ENCODE measurements at places on chromosomes 7 and 10. TPM values are rescaled to one million over a fixed set of nuclear protein-coding genes. Genes with fewer than 3 reads are reported as not detected.

The C10orf67 gene
- polyA plus RNA-seq = not detected

The ANKRD7 gene
- polyA plus RNA-seq = 6.3 TPM

The LRRD1 gene
- not detected for polyA plus RNA-seq

DNA sequence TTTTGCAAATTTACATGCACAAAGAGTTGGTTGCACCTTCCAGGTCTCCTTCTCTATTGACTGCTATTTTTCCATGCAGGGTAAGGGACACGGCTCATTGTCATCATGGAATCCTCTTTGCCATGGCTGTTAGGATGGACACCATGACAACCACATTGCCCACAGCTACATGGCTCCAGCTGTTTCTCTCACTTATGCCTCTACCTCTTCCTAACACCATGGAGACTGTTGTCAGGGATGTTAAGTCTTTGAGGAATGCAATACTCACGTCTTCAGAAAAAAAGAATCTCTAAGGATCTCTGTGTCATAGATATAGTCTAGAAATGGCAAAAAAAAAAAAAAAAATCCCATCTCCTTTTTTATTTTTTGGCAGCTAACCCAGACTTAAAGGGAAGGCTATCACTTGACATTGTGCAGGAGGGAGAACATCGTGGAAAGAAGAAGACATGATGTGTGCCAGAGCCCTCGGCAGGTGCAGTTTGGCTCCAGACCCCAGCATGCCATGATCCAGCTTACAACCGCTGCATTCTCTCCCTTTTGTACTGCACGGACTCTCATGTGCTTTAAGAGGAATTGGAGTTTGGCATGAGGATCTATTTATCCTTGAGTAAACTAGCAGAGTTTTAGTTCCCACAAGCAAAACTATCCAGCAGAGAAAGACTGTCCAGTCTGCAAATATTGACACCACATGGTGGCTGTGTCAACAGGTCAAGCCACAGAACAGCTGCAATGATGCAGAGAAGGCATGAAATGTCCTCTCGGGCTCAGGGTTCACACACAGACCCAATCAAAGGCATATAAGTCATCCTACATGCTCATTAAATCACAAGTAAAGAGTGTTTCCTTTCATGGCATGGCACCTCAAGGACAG, 70.8 kb downstream of the FRMD4A start:
- DNase-seq = no peak

- DNase-seq = no peak
Measured at GRCh38 chr7:39749177-39749576, 125.8 kb downstream of the RALA start.

DNA sequence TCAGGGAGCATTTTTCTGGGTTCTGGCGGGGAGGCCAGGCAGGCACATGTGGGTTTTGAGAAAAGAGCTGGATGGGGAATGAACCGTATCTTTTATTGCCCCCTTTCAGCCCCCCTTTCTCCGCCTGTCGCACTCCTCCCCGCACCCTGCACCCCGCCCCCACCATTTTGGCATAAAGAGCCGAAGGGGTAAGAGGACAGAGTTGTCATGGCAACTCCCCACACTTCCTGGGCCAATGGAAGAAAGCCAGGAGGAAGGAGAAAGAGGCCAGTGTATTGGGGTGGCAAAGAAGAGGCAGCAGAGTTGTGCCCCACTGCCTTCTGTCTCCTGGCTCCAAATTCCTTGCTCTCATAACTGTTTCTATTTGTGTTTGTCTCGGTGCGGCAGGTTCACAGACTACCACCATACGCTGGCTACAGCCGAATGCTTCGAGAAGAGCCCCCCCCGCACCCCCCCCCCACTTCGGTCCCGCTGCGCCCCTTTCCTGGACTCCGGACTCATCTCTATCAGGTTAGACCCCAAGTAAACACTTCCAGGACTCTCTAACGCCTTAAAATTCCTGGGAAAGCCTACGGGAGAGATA, 3.4 kb downstream of the KCNIP2 start:
- DNase-seq = no peak

All from aorta (tissue), 5 donors.